ENCODE measurements at places on chromosomes 4 and X. TPM values are rescaled to one million over a fixed set of nuclear protein-coding genes. Genes with fewer than 3 reads are reported as not detected.

DIPK2B gene
- not detected for total RNA-seq

DNA sequence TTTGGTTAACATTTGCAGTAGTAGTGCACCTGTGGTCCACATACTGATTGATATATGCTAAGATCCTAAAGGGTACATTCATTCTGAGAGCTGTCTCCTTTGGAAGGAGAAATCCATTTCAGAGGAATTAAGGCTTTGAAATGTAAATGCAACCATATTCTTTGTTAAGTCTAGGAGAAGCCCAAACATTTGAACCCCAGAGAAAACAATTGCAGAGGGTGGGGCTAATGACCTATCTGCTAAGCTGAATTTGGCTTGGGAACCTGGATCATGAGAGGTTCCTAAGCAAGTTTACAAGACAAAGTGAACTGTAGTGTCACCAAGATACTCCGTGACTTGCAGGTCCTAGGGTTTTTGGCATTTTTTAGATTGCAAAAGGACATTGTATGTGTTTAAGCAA is 41.2 kb downstream of the LAS1L start:
- no peak for DNase-seq

HMX1 gene
- not detected for total RNA-seq

TRIM75 gene
- total RNA-seq: not detected

- DNase-seq: no peak
Observed at GRCh38 chr4:63211776-63212479, 1197.3 kb downstream of the TECRL start.

DNA sequence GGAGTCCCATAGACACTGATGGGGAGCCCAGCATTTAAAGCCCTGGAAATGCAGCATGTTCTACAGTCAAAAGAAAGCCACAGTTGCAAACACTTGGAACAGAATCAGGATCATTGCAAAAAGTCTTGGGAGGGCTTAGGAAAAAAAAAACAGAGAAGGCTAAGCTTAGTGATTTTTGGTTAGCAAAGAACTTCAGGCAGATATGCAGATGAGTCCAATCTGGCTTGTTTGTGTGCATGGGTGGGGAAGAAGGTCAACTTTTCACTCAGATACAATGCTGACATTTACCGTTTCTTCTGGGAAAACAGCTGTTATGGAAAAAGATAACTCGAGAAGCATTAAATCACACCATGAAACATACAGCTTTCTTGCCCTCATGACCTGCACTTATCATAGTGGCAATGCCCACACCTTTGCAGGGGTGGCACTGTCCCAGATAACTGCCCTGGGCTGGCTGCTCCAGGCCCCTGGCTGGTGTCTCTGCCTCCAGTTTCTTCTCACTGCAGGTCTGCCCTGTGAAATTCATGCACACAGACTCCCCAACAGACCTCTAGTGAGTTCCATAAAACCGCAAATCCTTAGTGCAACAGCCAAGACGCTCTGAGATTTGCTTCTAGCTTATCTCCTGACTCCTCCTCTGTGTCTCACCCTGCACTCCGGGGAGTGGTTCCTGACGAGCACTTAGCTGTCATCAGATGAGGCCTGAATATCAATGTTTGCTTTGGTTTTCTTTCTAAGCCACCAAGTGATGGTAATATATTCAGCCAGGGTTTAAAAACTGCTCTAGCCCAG is 99.2 kb downstream of the DRD5 start:
- DNase-seq: no peak

ADGRG2 gene
- not detected for total RNA-seq

CHRDL1 gene
- not detected for total RNA-seq
